Endothelial cell of umbilical vein (primary cell): ENCODE measurements at places on chromosomes 4 and X. TPM values are rescaled to one million over a fixed set of nuclear protein-coding genes. Genes with fewer than 3 reads are reported as not detected.
A peak's percentile ranks its signal among the peaks of the same experiment; 100 is the strongest.

KCND1 gene
- 0.67 and 1.3 TPM in 2 replicates for total RNA-seq

- H3K4me1 ChIP-seq = no peaks in the 10 kb centered on the region
- no peaks in the 10 kb centered on the region for H3K27me3 ChIP-seq
- peaks cover 18% of the 10 kb centered on the region for H3K36me3 ChIP-seq
- no peak overlapping the region for H3K27ac ChIP-seq
- peak; percentile 13 for DNase-seq
- no peak overlapping the region for H3K4me3 ChIP-seq
These were observed 25.1 kb downstream of the UGDH start for GRCh38 chr4:39502019-39502663.

GRCh38 chr4:170758988-170759387 is 669.2 kb upstream of the AADAT start:
- no peak overlapping the region for H3K4me3 ChIP-seq
- H3K36me3 ChIP-seq = no peaks in the 10 kb centered on the region
- H3K4me1 ChIP-seq = no peaks in the 10 kb centered on the region
- no peaks in the 10 kb centered on the region for H3K27me3 ChIP-seq

KLHL4 gene
- 19.3 and 20.9 TPM in 2 replicates for total RNA-seq

GRCh38 chrX:38717871-38718270 is 83.4 kb upstream of the MID1IP1 start:
- no peaks in the 10 kb centered on the region for H3K36me3 ChIP-seq
- H3K4me1 ChIP-seq = no peaks in the 10 kb centered on the region
- H3K27ac ChIP-seq = no peak overlapping the region

GRCh38 chrX:1435241-1435895 is 17.3 kb downstream of the ASMTL start:
- no peak for DNase-seq
- no peaks in the 10 kb centered on the region for H3K36me3 ChIP-seq
- no peak overlapping the region for H3K27ac ChIP-seq
- no peaks in the 10 kb centered on the region for H3K4me1 ChIP-seq
- H3K4me3 ChIP-seq = no peak overlapping the region

DNA sequence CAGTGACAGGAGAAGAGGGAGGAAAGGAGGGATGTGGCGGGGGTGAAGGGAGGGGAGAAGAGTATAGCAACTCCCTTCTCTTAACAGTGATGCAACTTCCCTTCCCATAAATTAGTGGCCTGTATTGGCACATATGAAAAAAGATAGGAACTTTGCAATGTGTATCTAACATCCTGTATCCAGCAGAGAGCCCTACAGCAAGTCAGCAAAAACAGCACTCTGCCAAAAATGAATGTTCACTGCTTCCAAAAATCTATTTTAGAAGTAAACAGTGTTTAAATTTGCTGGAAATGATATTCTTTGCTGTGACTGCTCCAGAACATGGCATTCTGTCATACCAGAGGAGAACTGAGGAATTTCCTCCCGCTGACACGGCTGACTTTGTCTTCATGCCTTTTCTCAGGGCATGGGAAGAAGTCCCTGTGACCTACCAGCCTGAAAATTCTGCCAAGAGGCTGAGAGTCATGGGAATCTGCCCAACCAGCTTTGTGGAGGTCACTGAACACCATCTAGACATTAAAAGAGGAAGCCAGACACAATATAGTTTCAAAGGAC is 343.4 kb upstream of the RASGEF1B start:
- no peaks in the 10 kb centered on the region for H3K4me1 ChIP-seq
- H3K4me3 ChIP-seq = no peak overlapping the region
- H3K36me3 ChIP-seq = no peaks in the 10 kb centered on the region
- DNase-seq = no peak
- H3K27me3 ChIP-seq = no peaks in the 10 kb centered on the region

VCX2 gene
- not detected in 2 replicates for total RNA-seq

- H3K36me3 ChIP-seq = no peaks in the 10 kb centered on the region
- H3K27ac ChIP-seq = no peak overlapping the region
- no peak overlapping the region for H3K4me3 ChIP-seq
These were observed 33.8 kb downstream of the GALNT7 start for GRCh38 chr4:173202395-173202794.

- H3K27ac ChIP-seq = no peak overlapping the region
- no peak for DNase-seq
- no peak overlapping the region for H3K4me3 ChIP-seq
- H3K4me1 ChIP-seq = no peaks in the 10 kb centered on the region
- H3K27me3 ChIP-seq = no peaks in the 10 kb centered on the region
These were observed 38.9 kb upstream of the TMPRSS11D start for GRCh38 chr4:67922697-67923096.

ARHGAP36 gene
- total RNA-seq = not detected in 2 replicates

NDST4 gene
- not detected in 2 replicates for total RNA-seq

PDE5A gene
- total RNA-seq = 2.3 and 3.2 TPM in 2 replicates

DNA sequence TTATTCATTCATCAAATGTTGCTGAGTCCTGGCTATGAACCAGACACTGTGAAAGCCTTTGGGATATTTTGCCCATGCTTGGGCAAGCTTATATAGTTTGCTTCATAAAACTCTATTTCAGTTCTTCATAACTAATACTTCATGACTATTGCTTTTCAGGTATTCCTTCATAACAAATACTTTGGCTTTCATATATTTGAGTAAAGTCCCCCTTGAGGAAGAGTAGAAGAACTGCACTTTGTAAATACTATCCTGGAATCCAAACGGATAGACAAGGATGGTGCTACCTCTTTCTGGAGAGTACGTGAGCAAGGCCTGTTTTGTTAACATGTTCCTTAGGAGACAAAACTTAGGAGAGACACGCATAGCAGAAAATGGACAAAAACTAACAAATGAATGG is 1.7 kb upstream of the AFP start:
- H3K4me1 ChIP-seq = no peaks in the 10 kb centered on the region
- no peaks in the 10 kb centered on the region for H3K27me3 ChIP-seq
- peak; percentile 25 for DNase-seq
- H3K27ac ChIP-seq = no peak overlapping the region
- no peak overlapping the region for H3K4me3 ChIP-seq

- no peak overlapping the region for H3K27ac ChIP-seq
- H3K27me3 ChIP-seq = no peaks in the 10 kb centered on the region
- no peaks in the 10 kb centered on the region for H3K36me3 ChIP-seq
- no peak for DNase-seq
- no peaks in the 10 kb centered on the region for H3K4me1 ChIP-seq
These were observed 876.3 kb downstream of the C4orf33 start for GRCh38 chr4:129972257-129972656.

DNA sequence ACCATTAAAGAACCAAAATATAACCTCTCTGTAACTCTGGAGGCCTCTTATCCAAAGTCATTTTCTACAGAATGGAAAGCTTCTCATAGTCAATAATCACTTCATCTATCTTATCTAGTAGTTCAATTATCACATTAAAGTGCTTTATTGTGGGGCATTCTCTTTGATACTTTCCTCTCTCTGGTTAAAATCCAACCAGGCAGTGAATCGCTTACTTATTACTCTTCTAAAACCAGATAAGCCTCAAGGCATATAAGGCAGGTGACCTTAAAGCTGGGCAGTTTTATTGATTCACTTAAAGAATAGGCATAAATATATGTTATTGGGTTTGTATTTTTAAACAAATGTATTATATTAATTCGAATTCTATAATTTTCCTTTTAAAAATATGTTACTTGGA is 2162.1 kb upstream of the TENM3 start:
- H3K27me3 ChIP-seq = no peaks in the 10 kb centered on the region
- no peaks in the 10 kb centered on the region for H3K4me1 ChIP-seq
- DNase-seq = no peak
- H3K27ac ChIP-seq = no peak overlapping the region

- no peak overlapping the region for H3K4me3 ChIP-seq
- H3K27ac ChIP-seq = no peak overlapping the region
These were observed 14.7 kb downstream of the ATP8A1 start for GRCh38 chr4:42642101-42642797.

DNA sequence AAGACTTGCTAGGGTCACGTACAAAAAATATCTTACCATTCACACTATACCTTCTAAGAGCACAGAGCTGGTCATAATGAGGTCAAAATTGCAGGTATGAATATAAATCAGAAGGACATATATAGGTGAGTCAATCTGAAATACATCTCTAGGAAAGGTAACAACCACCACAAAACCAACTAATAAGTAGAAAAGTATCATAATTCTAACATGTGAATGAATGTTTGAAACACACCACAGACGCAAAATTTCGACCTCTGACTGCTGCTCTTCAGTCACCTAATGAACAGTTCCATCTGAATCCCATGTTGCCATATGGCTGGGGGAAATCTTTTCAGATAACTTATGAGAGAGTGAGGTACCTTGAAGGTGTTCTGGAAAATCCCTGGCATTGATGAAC is 22.1 kb downstream of the STAP1 start:
- H3K36me3 ChIP-seq = no peaks in the 10 kb centered on the region
- no peaks in the 10 kb centered on the region for H3K4me1 ChIP-seq
- H3K4me3 ChIP-seq = no peak overlapping the region
- no peaks in the 10 kb centered on the region for H3K27me3 ChIP-seq
- no peak overlapping the region for H3K27ac ChIP-seq
- no peak for DNase-seq

DNA sequence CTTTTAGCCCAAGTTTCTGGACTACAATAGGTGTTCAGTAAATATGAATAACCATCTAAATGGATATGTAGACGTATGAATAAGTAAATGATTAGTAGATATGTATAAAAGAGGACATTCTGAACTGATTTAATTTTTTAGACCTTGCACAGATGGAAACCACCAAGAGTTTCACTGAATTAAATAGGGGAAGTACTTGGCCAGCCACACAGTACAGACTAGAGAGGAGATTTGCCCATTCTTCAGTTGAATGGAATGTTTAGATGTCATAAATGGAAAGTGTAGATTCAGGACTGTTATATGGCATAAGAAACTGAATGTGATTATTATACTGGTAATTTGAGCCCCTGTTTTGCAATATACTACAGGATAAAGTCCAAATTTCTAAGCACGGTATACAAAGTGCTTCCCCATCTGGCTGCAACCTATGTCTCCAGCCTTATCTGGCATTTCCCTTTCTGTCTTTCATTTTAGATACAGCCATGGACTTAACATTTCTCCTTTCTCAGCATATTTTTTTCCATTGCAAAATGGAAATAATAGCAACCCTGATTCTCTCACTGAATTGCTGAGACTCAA is 137.8 kb upstream of the HS3ST1 start:
- H3K36me3 ChIP-seq = no peaks in the 10 kb centered on the region
- H3K27ac ChIP-seq = no peak overlapping the region
- H3K27me3 ChIP-seq = no peaks in the 10 kb centered on the region
- no peak overlapping the region for H3K4me3 ChIP-seq
- no peak for DNase-seq
- H3K4me1 ChIP-seq = no peaks in the 10 kb centered on the region

DNA sequence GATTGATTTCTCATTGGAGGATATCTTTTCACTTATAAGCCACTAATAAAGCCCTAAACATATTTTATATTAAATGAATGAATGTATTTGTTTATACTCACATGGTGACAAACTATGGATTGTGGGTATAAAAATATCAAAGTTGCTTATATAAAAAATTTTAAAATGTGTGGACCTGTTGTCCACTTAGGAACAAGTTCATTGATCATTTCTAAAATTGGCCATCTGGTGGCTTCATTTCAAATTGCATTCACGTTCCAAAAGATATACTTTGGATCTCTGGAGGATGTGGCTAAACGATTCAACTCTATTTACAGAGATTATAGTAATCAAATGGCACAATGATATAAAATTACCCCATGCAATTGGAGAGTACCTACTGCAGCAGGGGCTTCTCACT is 32.5 kb downstream of the FSTL5 start:
- H3K36me3 ChIP-seq = no peaks in the 10 kb centered on the region
- no peaks in the 10 kb centered on the region for H3K4me1 ChIP-seq
- H3K27me3 ChIP-seq = no peaks in the 10 kb centered on the region
- no peak overlapping the region for H3K4me3 ChIP-seq
- H3K27ac ChIP-seq = no peak overlapping the region

NAT8L gene
- 0.11 and 0.12 TPM in 2 replicates for total RNA-seq

DNA sequence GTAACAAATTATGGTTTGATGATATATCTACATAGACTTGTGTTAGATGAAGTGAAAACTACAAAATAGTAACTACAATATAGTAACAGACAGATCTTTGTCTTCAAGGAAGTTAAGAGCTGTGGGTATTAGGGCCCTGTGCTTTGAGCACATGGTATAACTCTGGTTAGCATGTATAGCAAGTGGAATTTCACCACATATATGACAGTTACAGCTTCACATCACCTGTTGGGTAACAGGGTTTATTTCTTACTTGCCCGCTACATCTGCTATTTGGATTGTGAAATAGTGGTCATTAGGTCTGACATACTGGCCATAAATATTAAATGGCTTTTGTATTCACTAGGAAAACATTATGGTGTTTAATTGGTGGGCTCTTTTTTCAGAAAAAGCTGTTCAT is 20.2 kb downstream of the OFD1 start:
- H3K36me3 ChIP-seq = no peaks in the 10 kb centered on the region
- no peaks in the 10 kb centered on the region for H3K4me1 ChIP-seq
- H3K27ac ChIP-seq = no peak overlapping the region
- H3K27me3 ChIP-seq = no peaks in the 10 kb centered on the region

GRCh38 chr4:19486400-19486799 is 765.3 kb upstream of the SLIT2 start:
- no peak overlapping the region for H3K27ac ChIP-seq
- H3K4me3 ChIP-seq = no peak overlapping the region
- no peaks in the 10 kb centered on the region for H3K4me1 ChIP-seq
- DNase-seq = peak; percentile 44
- no peaks in the 10 kb centered on the region for H3K36me3 ChIP-seq
- no peaks in the 10 kb centered on the region for H3K27me3 ChIP-seq

TDO2 gene
- not detected in 2 replicates for total RNA-seq

MND1 gene
- 7.7 and 8.2 TPM in 2 replicates for total RNA-seq
